Activated CD8-positive, alpha-beta memory T cell treated with anti-CD3 and anti-CD28 coated beads, Interleukin-2, amount 50 U/mL, for 4 hours (primary cell): ENCODE measurements at places on chromosomes 2 and 18.

DNA sequence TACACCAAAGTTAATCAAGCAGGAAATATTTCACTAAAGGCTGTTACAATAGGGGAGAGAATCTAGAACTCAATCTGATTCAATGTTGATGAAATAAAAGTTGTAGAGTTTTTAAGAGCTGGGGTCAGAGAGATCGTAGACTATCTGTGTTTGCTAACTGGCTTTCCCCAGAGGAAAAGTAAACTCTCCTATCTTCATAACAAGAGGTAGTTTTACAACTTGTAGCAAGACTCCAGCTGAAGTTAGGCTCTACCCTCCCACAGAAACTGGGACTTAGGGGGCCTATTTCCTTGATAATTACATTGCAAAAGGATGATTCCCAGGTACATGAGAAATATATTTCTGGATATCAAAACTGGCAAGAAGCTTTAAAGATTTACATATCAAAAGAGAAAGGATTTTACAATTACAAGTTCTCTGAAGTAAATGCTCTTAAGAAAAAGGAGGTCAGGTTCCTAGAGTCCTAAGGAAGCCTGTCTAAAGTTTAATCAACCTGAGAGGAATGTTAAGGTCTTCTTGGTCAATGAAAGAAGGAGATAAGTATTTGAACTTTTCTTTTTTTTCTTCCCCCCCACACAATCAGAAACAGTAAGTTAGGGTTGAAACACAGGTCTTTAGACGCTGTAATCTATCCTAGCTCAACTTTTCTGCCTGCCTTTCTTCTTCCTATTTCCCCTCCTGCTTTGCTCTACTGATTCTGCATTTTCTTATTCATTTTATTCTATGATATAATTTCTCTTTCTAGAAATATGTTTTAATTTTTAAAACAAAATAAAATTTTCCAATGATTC, 692.2 kb upstream of the LINC00305 start:
- no peak for DNase-seq

- DNase-seq = no peak
Measured at GRCh38 chr2:119548516-119549120, 4.4 kb downstream of the CFAP221 start.

DNA sequence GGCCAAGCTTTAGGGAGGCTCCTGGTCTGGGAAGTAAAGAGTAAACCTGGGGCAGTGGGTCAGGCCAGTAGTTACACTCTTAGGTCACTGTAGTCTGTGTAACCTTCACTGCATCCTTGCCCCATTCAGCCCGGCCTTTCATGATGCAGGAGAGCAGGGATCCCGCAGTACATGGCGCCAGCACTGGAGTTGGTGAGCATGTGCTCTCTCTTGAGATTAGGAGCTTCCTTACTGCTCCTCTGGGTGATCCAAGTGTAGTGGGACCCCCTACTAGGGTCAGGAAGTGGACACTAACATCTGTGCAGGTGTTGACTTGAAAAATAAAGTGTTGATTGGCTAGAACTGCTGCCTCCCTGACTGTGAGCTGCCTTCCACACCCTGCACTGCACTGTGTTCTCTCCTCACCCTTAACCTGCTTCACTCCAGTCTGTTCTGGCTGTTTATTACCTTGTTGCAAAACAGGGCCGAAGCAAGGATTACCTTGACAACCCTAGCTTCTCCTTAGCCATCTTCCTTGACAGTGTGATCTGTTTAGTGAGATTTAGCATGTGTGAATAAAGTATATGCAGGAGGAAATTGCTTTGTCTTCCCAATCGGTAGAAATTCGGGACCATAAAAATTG, 5.2 kb downstream of the RETREG2 start:
- no peak for DNase-seq

- DNase-seq = no peak
Measured at GRCh38 chr2:129479892-129480291, 499.6 kb upstream of the RAB6C start.

DNA sequence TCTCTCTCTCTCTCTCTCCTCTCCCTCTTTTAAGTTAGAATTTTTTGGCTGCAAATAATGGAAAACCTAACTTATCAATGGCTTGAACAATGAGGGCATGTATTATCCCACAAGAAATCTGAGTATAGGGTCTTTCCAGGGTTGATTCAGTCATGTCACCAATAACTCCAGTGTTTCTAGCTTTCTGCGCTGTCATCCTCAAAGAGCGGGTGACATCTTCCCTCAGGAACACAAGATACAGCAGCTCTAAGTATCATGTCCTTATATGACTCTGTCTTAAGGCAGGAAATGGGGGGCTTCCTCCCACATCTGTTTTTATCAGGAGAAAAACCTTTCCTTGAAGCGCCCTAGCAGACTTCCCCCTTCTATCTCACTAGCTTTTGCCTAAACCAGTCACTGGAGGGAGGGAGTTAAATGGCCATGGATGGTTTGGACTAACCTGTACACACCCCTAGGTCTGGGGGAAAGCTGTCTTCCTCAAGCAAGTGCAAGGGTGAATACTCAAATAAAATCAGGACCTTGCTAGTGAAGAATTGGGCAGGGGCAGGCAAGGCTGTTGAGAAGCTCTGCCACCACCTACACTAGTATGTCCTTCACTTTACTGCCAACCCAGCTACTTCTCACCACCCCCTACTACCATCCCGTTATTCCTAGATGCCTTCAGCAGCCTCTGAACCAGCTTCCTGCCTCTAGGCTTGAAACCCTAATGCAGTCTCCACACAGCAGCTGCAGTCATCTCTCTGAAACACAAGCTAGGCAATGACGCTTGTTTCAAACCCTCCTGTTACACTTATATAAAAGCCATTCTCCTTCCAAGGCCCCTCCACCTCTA, 7.5 kb upstream of the TUBA4A start:
- DNase-seq = no peak

DNA sequence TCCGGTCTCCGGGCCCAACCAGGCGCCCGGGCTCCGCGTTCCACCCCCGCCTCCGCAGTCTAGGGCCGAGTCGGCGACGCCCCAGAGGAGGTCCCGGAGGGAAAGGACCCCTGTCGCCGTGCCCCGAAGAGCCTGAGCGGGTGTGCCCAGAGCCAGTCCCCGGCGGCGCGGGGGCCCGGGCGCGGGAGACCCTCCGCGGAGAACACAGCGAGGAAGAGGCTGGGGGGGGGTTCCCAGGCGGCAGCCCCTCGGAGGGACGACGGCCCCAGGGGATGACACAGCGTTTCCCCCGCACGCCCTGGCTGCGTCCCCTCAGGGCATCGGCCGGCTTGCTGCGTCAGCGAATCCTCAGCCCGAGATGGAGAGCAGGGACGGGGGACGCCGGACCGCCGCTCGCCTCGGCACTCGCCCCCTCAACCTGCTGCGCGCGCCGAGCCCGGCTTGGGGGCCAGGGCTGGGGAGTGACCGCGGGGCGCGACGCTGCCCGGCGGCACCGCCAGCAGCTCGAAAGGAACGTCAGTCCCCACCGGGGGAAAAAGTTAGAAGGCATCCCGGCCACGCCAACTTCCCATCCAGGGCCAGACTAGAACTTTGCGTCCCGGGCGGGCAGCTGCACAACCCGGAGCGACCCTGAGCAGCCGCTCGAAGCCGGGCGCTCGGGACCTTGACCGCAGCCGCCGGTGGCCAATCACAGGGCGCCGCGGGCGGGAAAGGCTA, 711 bp downstream of the SFXN5 start:
- DNase-seq = peak; percentile 54

- no peak for DNase-seq
Measured at GRCh38 chr18:3418083-3418482, 31.9 kb upstream of the TGIF1 start.

GRCh38 chr2:26033270-26033817, 540 bp upstream of the RAB10 start:
- no peak for DNase-seq

DNA sequence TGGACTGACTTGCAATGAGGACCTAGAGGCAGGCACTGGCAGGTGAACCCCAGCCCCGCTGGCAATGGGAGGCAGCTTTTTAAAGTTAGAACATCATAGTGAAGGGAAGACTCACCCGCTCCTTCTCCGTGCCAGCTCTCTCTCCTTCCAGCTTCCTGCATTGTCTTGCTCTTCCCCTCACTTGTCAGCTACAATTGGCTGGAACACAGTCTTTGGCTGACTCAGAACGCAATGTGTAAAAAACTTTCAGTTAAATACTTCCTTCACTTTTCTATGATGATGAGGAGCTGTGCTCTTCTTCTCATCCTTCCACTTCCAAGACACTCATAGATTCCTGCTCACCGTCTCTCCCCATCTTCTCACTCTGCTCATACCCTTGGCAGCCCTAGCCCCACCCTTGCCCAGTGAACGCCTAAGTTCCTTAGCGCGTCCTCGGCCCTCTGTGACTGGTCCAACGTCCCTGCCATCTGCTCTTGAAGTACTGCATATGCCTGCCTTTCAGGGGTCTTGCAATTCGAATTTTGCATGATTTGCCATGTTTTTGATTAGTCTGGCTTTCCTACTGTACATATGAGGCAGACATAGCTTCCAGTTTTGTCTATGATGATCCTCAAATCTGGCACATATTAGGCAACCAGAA, 118.0 kb upstream of the TMEM200C start:
- no peak for DNase-seq

GRCh38 chr2:241218131-241219029, 29.9 kb downstream of the ANO7 start:
- DNase-seq = peak; percentile 35

GRCh38 chr2:1546023-1546591, 132.8 kb downstream of the TPO start:
- DNase-seq = no peak

DNA sequence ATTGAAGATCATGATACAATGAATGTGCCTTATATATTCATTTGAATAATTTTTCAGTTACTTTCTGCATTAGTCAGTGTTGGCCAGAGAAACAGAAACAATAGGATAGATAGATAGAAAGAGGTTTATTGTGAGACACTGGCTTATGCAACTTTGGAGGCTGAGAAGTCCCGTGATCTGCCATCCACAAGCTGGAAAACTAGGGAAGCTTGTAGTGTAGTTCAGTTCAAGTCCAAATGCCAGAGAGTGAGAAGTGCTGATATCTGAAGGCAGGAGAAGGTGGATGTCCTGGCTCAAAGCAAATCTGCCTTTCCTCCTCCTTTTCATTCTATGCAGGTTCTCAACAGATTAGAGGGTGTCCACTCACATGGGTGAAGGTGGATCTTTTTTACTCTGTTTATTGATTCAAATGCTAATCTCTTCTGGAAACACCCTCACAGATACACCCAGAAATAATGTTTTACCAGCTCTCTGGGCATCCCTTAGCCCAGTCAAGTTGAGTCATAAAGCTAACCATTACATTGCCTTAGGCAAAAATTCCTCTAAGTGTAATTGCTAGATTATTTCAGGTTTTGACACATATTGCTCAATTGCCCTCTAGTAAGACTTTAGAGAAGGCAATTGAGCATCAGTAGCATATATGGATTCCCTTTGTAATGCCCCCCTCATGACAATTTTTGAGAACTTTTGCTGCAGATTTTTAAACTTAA, 341.4 kb downstream of the LPIN1 start:
- DNase-seq = no peak

- DNase-seq = no peak
Measured at GRCh38 chr18:57410749-57411148, 24.4 kb upstream of the ONECUT2 start.

GRCh38 chr2:151904807-151905206, 76.6 kb upstream of the ARL5A start:
- no peak for DNase-seq

GRCh38 chr2:170842785-170843184, 26.1 kb downstream of the GAD1 start:
- no peak for DNase-seq

DNA sequence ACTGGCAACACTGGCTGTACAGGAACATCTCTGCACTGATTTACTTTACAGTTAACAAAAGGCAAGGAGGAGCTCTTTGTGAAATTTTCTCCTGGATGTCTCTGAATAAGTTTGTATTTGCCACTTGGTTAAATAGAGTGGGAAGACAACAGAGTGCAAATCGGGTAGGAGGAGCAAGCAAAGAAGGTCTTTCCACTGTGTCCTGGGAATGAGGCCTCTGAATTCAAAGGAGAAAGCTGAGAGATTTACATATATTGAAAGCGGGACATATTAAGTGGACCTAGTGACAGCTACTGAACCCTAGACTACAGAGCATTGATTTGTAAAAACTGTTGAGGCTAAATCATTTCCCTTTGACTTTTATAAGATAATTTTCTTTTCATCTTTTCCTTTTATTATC, 117.4 kb upstream of the CHRNA1 start:
- no peak for DNase-seq

- DNase-seq = no peak
Measured at GRCh38 chr2:85278361-85278760, 49.4 kb downstream of the TGOLN2 start.

GRCh38 chr2:170821531-170822289, 5.0 kb downstream of the GAD1 start:
- DNase-seq = no peak

- DNase-seq = peak; percentile 42
Measured at GRCh38 chr2:208072250-208072892, 47.0 kb upstream of the PLEKHM3 start.

- DNase-seq = no peak
Measured at GRCh38 chr2:97979904-97980303, 15.8 kb downstream of the TMEM131 start.

- DNase-seq = no peak
Measured at GRCh38 chr2:98886066-98886554, 49.9 kb downstream of the CRACDL start.

GRCh38 chr18:33833842-33834241, 255.8 kb downstream of the ASXL3 start:
- DNase-seq = no peak

DNA sequence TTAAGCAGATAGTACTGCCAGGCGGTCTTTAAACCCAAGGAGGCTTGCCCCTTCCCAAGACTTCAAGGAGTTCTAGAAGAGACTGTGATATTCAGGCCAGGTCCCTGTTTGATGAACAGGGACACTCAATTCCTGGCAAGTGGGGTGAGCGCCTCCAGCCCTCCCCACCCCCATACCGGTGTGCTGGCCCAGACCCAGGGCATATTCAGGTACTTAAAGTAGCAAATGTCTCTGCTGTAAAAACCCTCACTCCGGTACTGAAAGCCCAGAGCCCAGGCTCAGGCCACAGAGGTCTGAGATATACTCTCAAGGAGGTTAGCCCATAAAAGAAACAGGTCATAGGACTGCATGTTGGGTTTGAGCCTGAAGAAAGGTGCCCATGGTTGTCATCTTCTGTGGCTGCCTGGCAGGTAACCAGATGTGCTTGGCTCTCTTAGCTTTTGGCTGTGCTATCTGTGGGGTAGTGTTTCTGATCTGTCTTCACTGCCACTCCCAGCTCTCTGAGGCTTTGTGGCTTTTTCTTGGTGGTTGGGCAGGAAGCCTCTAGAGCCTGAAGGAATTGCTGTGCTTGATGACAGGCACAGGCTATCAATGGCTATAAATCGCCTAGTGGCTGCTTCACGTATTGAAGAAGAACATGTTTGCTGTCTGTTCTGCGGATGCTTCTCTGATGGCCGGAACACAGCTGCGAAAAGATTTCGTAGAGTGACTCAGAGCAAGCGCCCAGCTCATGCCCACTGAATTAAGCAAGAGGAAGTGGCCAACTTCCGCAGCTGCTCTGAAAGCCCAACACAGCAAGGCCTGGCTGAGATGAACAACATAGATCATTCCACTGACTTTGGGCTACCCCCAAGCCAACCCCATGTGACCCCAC, 63.3 kb upstream of the ALPP start:
- DNase-seq = peak; percentile 61
